CD4-positive, alpha-beta T cell treated with Interleukin-6 at 100 ng/mL for 8 hours (primary cell): ENCODE measurements at places on chromosomes 5 and 9.

GRCh38 chr5:139051392-139051791, 146.8 kb downstream of the SIL1 start:
- DNase-seq: no peak

GRCh38 chr5:149796030-149796429, 65.9 kb downstream of the PPARGC1B start:
- DNase-seq: no peak

DNA sequence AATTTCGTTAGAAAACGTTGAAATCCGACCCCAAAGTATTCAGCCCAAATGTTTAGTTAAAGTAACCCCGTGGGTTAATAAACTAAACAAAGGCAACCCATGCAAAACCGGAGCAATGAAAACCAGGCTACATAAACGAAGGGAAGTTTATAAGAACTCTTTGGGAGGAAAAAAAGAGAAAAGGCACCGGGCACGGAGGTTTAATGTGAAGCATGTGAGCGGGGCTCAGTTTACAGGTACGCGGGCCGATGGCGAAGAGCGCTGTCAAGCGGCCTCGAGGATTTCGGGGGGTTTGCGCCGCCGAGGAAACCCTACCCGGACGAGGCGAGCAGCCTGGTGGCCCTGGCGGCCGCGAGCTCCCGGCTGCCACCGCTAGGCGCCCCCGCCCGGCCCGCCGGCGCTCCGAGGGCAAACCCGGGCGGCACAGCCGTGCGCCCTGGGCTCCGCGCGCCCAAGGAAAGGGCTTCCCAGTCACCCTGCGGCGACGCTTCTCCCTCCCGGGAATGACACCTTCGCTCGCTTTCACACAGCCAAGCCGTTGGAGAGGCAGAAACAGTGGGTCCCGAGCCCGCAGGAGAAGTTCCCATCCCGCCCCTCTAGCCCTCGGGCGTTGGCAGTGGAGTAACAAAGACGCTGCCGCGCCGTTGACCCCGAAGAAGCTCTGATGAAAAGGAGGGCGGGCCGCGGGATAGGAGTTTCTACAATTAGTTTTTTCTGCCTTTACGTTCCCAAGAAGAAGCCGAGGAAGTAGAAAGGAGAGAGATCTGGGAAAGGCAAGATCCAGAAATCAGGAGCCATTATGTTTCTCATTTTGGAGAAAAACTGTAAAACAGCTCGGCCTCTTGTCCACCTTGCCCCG, 126.0 kb downstream of the TMEM174 start:
- no peak for DNase-seq

DNA sequence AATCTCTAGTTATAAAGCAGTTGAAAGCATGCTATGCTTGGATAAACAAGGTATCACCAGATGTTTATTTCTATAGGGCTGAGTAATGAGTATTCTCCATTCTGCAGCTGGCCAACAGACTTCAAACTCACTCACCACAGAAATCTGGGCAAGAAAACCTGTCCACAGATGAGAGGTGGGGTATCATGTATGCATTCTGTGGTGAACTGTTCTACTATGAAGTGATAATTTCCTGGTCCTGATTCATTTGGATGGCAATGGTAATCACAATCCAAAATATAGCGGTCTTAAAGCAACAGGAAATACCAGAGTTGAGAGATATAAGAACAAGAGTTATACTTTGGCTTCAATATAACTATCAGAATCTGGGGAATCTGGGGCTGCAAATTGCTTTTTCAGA, 65.9 kb upstream of the EFNA5 start:
- no peak for DNase-seq

DNA sequence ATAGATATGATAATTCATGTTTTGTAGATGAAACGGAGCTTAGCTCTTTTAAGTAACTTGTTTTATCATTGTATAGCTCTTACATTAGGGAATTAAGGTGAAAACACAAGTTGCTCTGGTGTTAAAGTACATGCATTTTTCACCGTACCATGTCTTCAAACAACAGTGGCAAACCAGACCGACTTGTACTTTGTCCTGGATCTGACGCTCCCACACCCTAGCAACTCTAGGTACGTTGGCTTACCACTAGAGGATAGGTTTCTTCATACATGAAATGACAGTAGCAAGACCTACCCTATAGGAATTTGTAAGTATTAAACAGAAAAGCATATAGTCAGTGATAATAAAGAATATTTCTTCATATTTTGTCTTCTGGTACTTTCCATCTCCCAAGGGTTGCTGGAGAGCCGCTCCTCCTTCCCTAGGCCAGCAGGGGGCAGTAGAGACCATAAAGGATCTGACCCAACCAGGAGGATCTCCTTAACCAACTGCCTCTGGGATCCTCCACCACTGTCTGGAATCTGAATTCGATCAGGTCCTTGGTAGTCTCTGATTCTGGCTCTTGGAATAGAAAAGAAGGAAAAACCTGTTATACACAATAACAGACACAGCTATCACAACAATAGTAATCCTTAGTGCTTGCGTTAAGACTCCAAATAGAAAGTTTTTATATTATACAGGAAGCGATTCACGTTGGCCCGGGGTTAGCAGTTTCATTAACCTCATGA, 136.7 kb downstream of the CAVIN4 start:
- DNase-seq: peak; percentile 9

DNA sequence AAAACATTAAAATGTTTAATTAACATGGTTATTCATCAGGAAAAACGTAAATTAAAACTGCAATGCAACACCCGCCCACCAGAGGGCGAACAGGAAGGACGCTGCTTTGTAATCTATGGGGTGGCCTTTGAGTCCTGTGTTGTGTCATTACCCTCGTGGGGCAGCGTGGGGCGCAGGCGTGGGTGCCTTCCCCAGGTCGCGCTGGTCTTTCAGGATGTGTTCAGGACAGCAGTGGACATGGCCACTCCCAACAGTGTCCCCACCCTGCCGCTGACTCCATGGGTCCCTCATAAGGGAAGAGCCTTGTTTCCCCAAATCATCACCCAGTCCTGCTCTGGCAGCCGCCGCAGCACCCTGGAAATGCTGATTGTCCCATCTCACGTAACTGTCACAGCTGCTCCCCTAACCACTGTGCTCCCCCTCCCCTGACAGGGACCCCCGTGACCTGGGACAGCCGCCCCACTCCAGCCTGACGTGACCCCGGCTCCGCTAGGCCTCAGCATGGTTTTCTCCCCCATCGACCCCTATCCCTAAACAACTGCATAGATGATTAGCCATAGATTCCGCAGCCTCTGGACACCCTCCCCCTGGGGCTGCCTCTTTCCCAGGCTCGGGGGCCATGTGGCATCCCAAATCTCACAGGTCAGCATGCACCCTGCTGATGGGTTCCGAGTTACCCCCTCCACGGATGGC, 36.4 kb downstream of the GLT6D1 start:
- peak; percentile 27 for DNase-seq
